NCI-H526 (cell line): ENCODE measurements at places on chromosomes 4 and X.

- no peak for DNase-seq
Measured at GRCh38 chrX:650811-651210, 20.2 kb downstream of the SHOX start.

GRCh38 chrX:12403474-12404082 is 265.3 kb downstream of the FRMPD4 start:
- DNase-seq, result no peak

- DNase-seq, result no peak
Measured at GRCh38 chr4:109914322-109914721, 1.6 kb downstream of the EGF start.

DNA sequence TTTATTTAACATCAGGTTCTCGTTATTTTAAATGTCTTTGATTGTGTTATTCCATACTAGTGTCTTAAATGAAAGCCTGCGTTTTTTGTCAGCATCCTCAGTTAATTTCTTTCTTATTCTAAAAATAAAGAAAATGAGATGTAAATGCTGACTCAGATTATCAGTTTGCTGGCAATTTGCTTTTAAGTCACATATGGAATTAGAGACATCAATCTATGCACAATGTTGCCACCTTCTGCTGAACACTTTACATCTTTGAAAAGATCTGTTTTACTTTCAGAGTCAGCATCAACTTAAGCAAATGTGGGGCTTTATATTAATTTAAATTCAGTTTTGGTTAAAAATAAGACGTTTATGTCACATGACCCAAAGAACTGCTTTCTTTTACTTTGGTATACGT is 99.2 kb downstream of the ADGRL3 start:
- no peak for DNase-seq

- DNase-seq, result no peak
Measured at GRCh38 chr4:124018383-124019317, 622.1 kb downstream of the SPRY1 start.

DNA sequence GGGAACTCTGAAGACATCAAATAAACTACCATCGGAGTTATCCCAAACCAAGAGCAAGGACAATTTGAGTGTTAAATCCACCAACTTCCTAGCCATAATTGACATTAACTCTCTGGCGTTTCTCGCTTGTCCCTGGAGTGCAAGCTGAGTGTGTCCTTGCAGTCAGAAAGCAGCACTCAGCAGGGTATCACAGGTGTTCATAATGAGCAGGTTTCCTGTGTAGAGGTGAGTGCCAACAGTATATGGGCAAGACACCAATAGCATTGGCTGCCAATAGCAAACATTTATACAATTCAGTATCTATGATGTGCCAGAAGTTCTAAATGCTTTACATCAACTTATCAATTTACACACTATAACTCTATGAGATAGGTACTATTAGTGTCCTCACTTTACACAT is 11.2 kb downstream of the BLTP1 start:
- no peak for DNase-seq

- peak; percentile 80 for DNase-seq
Measured at GRCh38 chr4:52051615-52052474, 741 bp downstream of the SPATA18 start.

GRCh38 chrX:70664726-70665125 is 220.1 kb downstream of the DLG3 start:
- peak; percentile 24 for DNase-seq

DNA sequence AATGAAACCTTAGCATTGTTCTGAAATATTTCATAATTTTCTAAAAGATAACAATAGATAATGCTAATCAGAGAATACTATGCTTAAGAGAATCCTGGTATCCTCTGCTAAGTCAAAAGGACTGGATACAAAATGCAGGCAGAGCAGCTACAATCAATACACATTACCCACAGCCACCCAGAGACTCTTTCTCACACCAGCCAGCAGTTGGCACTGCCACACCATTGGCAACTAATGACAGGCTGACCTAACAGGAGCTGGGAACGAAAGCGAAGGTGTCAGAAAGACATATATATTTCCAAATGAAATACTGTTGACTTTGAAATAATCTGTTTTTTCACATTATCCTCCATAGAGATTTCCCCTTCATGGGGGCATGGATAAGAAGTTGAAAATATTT is 122.6 kb upstream of the PLAC1 start:
- DNase-seq, result no peak

GRCh38 chrX:151402719-151403390 is 5.8 kb downstream of the VMA21 start:
- peak; percentile 50 for DNase-seq

- no peak for DNase-seq
Measured at GRCh38 chr4:7153711-7154110, 38.6 kb upstream of the SORCS2 start.

DNA sequence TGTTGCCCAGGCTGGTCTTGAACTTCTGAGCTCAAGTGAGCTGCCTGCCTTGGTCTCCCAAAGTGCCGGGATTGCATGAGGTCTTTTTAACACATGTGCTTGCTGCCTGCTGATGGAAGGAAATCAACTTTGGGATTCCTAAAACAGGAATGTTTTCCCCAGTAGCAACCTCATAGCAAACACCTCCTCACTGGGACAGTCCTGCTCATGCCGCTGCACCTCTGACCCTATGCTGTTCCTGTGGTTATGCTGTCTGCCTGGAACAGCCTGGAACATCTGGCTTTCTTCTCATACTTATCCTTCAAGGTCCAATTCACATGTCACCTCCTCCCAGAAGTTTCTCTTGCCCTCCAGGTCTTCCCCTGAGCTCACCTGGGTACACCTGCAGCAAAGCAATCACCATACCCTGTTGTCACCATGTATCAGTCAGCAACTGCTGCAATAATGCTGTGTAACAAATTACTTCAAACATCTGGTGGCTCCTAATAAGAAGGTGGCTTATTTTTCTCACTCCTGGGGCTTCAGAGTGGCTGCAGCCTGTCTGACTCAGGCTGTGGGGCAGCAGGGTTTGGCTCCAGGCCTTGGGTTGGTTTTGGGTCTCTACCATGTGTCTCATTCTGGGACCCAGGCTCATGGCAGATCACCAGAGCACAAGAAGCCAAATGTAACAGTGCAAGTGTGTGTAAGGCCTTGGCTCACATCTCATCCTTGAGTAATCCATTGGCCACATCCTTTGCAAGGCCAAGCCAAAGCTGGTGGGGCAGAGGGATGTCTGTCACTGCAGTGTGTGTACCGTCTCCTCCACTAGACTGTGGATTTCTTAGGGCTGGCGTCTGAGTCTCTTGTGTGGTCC is 59.4 kb upstream of the SORCS2 start:
- no peak for DNase-seq

DNA sequence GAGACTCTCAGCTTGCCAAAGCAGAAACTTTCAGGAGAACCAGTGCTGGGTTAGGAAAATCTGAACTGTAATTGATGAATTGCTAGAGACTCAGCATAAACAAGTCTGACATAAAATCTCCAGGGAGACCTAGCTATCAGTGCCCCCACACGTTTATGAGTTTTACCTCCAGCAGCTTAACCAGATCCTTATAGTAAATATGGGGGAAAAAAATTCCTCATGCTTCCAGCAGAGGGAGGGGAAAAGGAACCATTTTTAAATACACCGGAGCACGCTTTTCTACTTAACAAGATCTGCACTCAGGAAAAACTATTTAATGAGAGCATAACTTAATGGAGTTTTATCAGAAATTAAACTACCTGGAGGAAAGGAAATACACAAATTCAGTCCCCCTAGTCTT is 1040.7 kb upstream of the INTU start:
- no peak for DNase-seq

- DNase-seq, result no peak
Measured at GRCh38 chr4:78423790-78424189, 127.8 kb upstream of the ANXA3 start.

- DNase-seq, result no peak
Measured at GRCh38 chrX:95383778-95384177, 1300.9 kb upstream of the DIAPH2 start.

- no peak for DNase-seq
Measured at GRCh38 chr4:185742766-185743165, 69.2 kb downstream of the SORBS2 start.

DNA sequence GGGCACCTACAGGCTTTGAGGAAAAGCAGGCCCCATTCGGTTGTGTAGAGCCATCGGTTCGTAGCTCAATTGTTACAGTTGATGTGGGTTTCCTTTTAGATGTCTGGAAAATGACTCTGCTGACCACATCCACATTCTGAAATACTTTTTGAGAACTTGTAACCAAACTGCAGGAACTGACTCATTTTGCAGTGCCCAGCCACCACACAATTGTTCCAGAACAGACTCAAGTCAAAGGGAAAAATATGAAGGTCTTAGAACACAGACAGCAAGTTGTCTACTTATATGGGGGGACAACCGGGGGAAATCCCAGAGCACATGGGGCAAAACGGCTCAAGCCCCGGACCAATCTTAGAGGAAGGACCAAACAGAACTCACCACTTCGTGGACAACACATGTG is 557.6 kb upstream of the DIPK2B start:
- no peak for DNase-seq

DNA sequence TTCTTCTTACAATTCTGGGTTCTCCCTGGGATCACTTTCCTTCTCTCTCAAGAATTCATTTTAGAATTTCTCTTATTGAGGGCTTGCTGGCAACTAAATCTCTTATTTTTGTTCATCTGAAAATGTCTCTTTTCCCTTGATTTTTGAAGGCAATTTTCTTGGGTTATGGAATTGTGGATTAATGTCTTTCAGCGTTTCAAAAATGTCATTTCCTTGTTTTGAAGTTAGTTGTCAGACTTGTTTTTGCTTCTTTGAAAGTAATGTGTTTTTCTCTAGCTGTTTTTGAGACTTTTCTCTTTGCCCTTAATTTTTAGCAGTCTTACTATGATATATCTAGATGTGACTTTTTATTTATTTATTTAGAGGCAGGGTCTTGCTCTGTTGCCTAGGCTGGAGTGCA is 205.7 kb downstream of the CHIC2 start:
- DNase-seq, result no peak

DNA sequence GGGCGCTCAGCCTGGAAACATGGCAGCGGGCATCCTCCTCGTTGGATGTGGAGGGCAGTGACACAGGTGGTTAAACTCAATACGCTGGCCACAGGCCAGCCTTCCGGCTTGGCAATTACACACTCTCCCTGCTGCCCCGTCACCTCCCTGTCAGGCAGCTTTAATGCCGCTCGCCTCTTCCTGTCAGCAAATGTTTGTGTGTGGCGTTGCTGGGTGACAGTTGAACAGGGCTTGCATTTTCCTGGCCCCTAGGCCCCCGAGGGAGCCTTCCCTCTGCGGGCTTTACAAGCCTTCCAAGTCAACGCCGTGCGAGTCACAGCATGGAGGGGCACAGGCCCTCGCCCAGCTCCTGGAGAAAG is 620.0 kb downstream of the BCOR start:
- DNase-seq, result no peak

GRCh38 chrX:42495139-42495538 is 282.8 kb downstream of the PPP1R2C start:
- DNase-seq, result no peak

- no peak for DNase-seq
Measured at GRCh38 chrX:63128509-63128908, 222.6 kb downstream of the SPIN4 start.

- no peak for DNase-seq
Measured at GRCh38 chr4:62881901-62882300, 1527.3 kb downstream of the TECRL start.

DNA sequence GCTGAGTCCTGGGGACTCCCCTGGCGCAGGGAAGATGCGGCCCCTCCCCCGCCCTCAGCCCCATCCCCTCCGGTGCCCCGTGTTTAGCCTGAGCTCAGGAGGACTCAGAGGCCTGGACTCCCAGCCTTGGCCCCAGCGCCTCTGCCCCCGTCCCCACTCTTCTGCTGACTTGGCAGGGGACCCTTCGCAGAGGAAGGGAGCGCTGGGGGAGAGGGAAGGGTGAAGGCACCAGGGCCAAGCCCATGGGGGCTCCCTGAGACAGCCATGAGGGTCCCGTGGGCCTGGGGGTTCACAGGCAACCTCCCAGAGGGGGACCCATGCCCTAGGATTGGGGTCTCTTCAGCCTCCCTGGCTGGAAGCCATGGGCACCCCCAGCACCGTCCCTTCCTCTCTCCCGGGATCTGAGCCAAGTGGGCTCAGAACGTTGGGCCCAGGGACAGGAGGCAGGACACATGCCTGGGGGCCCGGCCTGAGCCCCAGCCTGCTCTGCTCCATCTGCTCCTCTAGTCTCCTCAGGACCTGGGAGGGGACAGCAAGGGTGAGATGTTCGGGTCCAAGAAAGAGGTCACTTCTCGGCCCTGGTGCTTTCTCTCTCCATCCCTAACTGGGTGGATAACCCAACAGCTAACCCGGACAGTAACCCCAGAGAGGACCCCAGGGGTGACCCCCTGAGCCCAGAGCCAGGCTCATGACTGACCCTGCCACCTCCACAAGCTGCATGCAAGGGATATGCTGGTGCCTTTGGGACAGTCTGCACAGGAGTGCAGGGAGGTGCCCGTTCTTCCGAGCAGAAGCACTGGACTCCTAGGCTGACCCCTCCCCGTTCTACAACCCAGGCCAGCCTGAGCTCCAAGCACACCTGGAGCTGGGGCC is 1.5 kb upstream of the CPLX1 start:
- DNase-seq, result no peak

DNA sequence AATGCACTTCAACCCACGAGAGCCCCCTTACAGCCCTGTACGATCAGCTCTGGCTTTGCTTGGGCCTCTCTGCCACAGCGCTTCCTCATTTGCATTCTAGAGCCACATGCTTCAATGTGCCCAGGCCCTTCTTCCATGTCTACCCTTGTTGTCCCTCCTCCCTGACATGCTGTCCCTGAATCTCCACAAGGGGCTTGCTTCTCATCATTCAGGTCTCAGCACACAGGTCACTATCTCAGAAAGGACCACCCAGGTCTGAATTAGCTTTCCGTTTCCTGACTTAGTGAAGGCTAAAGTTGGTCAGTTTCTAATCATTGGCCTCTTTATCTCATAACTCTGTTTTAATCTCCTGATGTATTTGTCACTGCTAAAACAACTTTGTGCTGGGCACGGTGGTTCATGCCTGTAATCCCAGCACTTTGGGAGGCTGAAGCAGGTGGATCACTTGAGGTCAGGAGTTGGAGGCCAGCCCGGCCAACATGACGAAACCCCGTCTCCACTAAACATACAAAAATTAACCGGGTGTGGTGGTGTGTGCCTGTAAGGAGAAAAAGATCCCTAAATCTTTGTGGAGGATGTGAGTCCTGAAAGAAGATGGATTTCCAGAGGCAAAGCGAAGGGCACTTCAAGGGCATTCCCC is 17.9 kb upstream of the SLC34A2 start:
- DNase-seq, result no peak

DNA sequence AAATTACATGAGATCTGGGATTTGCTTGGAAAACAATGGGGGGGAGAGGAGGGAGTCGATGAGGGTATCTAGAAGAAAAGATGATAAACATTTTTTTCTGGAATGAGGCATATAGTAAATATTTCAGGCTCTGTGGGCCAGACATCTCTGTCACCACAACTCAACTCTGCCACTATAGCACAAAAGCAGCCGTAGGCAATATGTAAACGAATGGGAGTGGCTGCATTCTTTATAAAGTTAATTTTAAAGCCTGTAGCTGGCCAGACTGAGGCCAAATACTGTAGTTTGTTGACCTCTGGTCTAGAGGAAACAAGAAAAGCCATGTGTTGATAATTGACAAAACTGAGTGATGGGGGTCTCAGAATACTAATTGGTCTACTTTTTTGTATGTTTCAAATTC is 14.1 kb upstream of the TCEANC start:
- no peak for DNase-seq
